Spleen (tissue), 13 donors: ENCODE measurements at places on chromosomes 4 and X. TPM values are rescaled to one million over a fixed set of nuclear protein-coding genes. Genes with fewer than 3 reads are reported as not detected.

DNA sequence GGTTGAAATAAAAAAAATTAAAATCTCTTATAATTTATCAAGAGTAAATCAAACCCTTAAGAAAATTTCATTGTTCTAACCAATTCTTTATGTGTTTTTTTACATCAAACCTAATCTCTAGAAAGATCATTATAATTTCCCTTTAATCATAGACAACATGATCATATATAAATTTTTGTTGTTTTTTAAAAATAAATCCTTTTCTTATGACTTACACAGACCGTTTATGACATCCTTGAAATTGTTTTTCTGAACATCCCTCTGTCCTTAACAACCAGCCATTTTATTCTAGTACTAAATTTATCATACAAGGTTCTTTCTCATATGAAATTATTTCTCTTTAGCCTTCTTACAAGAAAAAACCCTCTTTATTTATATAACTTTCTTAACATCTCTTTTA, 62.7 kb upstream of the GABRE start:
- DNase-seq, result no peak

DNA sequence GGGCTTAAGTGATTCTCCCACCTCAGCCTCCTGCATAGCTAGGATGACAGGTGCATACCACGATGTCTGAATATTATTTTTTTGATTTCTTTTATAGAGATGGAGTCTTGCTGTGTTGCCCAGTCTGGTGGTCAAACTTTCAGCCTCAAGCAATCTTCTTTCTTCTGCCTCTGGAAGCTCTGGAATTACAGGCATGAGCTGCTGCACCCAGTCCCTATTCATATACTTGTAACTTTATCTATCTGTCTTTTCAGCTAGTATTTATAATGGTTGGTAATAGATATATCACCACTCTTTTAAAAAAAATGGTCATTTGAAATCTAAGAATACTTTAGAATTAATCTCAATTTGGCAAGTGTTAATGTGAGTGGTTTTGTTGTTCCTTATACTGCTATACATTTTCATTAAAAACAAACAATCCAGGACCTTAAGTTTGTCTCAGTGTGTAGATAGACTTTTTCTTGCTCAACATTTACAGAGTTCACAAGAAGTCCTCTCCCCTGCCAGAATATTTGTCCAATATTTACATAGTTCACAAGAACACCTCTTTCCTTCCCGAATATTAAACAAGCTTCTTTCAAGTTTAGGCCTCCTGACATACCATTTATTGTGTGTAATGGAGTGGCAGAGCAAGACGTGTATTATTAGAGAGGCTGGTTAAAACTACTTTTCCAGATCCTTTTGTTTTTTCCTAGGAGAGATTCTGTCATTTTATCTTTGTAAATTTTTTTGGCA, 1197.4 kb upstream of the ADGRL3 start:
- no peak for DNase-seq

- no peak for DNase-seq
Observed at GRCh38 chr4:29375716-29376115, 1344.5 kb upstream of the PCDH7 start.

DNA sequence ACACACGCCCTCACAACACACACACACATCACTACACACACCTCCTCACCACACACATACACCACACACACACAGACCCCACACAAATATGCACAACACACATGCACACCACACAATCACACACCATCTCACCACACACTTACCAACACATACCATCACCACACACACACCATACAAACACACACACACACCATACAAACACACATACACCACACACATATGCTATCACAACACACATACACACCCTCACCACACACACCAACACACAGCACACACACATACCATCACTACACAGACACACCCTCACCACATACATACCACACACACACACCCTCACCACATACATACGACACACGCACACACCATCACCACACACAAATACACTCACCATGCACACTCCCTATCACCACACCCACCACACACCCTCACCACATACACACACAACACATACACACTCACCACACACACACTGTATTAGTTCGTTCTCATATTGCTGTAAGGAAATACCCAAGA, 107.0 kb downstream of the DCTD start:
- DNase-seq, result no peak

GRCh38 chr4:160546201-160546600, 1443.3 kb downstream of the RAPGEF2 start:
- no peak for DNase-seq

DNA sequence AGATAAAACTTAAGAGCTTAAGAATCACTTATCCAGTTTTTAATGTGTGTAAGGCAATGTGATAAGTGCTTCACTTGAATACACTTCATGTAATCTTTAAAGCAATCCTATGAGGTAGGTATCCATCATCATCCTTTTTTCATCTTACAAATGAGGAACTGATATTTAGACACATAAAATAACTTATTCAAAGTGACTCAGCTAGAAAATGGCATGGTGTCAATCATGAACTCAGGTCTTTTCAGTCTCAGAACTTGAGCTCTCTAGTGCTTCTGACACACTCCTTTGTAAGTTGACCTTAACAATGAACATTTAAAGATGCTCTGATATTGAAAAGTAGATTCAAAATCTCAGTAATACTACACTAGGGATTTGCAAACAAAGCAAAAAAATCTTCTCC, 224.8 kb upstream of the TEX13C start:
- no peak for DNase-seq

GRCh38 chr4:171430495-171430894, 382.7 kb upstream of the GALNTL6 start:
- no peak for DNase-seq

DNA sequence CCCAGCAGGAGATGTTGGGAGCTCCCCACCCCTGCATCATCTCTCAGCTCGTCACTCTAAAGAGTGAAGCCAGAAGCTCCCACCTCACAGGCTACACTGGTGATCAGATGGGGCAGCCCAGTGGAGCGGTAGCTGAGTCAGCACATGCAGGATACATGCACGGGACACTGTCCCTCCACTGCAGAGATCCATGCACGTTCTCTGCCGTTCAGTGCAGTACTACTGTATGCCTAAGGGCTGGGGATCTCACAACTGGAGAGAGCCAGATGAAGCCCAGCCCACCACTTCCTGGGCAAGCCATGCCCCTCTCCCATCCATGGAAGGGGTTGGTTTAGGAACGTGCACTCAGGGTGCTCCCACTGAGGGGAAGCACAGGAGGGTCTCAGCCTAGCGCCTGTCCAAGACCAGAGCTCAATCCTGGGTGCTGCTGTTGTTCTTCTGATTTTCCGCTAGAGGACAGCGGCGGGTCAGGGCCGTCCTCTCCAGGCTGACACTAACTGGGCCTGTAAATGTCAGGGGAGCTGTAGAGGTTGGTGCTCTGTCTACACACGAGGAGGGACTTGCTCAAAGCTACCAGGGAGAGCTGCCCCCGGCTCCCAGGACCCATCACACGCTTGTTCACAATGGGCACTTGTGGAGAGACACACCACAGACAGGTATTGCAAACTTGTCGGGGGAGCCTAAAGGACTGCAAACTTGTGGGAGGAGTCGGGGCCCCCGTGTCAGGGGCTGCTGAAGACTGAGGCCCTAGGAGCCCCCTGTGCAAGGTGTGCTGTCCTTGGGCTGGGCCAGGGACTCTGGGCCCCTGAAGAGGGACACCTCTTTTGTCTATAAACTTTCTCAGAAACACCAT, 18.2 kb upstream of the ABLIM2 start:
- DNase-seq, result peak; percentile 84

DNA sequence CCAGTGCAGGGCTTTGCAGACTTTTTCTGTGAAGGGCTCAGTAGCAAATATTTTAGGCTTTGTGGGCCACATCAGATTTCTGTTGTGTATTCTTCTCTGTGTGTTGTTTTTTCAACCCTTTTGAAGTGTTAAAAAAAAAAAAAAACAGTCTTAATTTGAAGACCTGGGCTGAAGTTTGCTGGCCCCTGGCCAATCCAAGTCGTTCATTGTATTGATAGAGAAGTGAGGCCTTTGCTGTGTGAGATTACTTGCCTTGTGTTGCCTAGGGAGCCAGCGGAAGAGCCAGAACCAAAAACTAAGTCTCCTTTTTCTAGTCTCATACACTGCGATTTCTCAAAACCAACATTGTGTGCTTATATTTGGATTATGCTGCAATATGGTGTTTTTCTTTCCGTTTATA, 46.9 kb downstream of the MTM1 start:
- no peak for DNase-seq

- DNase-seq, result no peak
Observed at GRCh38 chrX:78653118-78653822, 5.9 kb downstream of the RTL3 start.

- DNase-seq, result no peak
Observed at GRCh38 chr4:57023104-57023503, 44.4 kb downstream of the POLR2B start.

DNA sequence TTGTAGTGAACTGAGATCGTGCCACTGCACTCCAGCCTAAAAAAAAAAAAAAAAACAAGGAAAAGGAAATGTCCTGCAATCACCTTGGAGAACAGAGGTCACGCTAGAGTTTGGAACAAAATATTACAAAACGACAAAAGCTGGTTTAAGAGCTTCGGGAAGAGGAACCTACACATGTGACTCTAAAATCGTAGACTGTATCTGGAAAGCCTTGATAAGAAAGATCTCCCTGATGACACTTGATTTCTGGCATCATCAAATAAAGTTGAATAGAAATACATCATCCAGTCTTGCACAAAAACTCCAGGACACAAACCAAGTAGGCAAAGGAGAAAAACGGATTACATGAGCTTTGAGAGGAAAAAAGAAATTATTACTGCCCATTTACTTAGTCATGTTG, 31.1 kb upstream of the DOCK11 start:
- DNase-seq, result no peak

DNA sequence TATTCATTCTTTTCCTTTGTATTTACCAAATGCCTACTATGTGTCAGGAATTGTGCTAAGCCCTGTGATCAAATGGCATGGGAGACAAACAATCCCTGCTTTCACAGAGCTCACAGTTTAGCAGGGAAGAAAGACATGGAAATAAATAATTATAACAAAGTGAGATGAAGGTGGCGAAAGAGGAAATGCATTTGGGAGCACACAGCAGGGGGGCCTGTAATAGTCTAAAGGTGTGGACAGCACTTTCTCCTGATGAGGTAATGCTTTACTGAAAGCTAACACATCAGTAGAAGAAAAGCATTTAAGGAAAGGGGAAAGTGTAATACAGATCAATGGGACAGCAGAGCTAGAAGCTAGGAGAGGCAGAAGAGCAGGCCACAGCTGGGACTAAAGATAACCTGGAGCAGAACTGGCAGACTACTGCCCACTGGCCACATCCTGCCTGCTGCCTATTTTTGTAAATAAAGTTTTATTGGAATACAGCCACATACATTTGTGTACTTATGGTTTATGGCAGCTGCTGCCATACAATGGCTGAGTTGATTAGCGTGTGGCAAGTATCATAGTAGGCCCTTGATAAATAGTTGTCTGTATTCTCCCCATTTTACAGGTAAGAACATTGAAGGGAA, 67.1 kb upstream of the TAPT1 start:
- DNase-seq, result no peak

DNA sequence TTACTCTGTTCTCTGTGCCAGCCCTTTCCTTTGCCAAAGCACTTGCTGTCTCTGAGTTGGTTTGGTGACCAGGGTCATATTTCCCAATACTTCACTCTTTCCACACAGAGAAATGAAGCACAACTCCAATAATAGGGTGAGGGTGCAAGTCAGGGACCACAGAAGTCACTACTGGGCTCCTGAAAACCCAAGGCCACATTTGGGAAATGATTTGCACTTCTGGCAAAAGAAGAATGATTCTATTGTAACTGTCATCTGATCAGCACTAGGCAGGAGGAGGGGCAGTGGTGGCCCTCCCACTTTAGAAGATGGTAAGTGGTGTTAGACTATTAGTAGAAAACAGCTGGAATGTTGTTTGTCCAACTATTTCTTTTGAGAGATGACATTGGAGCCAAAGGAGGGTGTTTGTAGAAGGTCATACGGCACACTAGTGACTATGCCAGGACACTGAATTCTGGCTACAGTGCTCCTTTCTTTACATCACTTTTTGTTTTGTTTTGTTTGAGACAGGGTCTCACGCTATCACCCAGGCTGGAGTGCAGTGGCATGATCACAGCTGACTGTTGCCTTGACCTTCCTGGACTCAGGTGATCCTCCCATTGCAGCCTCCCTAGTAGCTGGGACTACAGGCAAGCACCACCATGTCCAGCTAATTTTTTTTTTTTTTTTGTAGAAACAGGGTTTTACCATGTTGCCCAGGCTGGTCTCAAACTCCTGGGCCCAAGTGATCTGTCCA, 10.8 kb upstream of the HADH start:
- DNase-seq, result no peak

DNA sequence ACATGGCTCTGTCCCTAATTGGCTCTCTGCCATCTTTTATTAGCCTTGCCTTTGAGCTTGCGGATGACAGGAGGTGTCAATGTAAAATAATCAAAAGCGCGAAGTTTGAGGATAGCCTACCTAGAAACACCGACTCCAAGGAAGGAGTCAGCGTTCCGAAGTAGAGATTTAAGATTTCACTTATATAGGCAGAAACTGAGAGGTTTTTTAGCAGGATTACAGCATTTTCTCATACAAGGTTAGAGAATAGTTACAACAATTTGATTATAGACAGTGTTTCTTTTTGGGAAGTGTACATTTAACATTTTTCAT, 499 bp upstream of the NFXL1 start:
- no peak for DNase-seq

GRCh38 chr4:115711575-115711974, 598.2 kb upstream of the NDST4 start:
- DNase-seq, result no peak

The BCORL1 gene
- 3.5 TPM for polyA plus RNA-seq

The TRIM2 gene
- 3.2 TPM for polyA plus RNA-seq

The SPCS3 gene
- polyA plus RNA-seq, result 20.6 TPM

The SLC26A1 gene
- 0.24 TPM for polyA plus RNA-seq

The SLC6A8 gene
- 3.2 TPM for polyA plus RNA-seq

The TMEM271 gene
- not detected for polyA plus RNA-seq

The GAGE13 gene
- polyA plus RNA-seq, result not detected

The TMPRSS11A gene
- not detected for polyA plus RNA-seq

The SMIM10L2A gene
- 0.50 TPM for polyA plus RNA-seq

The TXLNG gene
- polyA plus RNA-seq, result 8.0 TPM

The PAGE5 gene
- not detected for polyA plus RNA-seq

The SHROOM3 gene
- polyA plus RNA-seq, result 0.44 TPM

The ZRSR2 gene
- 19.7 TPM for polyA plus RNA-seq
